Tibial nerve (tissue), 4 donors: ENCODE measurements at places on chromosomes 4 and X.

DNA sequence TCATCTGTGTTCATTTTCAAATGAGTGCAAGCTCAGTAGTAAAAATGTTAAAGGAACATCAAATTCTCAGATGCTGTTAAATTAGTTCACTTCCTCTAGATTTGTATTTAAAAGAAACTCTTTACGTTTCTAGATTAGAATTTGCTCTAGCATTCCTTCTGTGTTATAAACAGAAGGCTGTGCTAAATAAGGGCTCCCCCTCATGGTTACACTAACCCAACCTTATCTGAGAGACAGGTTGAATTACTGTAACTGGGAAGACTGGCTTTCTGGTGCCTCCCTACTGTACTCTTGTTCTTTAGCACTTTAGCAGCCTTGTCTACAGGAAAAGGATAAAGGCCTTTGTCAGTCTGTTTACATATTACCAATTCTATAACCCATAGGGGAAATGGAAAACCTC, 56.8 kb downstream of the RXFP1 start:
- no peak for DNase-seq

DNA sequence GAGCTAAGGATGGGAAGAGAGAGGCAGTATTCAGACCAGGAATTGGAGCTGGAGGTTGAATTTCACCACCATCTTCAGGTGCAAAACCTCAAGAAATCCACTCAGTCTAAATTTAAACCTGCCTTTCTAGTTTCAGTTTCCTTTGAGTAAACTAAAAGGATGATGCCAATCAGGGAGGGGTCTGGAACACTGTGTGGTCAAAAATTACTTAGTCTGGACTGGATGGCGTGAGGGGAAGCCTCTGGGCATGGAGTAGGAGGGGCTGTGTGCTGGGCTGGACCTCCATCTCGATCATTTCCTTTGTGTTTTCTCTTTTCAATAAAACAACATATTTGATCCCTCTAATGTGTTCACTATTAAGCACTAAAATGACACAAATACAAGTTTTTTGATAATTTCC, 120.1 kb downstream of the GC start:
- DNase-seq, result no peak

GRCh38 chr4:132297346-132297745, 851.7 kb upstream of the PCDH10 start:
- DNase-seq, result no peak

DNA sequence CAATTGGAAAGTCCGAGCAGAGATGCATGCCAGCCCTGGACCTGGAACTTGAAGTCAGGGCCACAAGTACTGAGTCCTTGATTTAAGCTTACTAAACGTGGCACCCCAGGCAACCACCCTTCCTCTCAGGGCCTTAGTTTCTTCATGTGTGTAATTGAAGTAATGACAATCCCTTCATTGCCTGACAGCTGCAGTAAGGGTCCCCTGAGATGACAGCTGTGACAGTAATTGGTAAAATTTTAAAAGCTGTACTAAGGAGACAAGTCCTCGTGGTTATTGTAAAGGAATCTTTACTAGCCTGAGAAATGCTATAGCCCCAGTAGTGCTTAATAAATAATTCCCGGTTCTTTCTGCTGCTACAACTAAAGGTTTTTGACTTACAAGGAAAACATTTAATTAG, 175.1 kb upstream of the RADX start:
- DNase-seq, result no peak

DNA sequence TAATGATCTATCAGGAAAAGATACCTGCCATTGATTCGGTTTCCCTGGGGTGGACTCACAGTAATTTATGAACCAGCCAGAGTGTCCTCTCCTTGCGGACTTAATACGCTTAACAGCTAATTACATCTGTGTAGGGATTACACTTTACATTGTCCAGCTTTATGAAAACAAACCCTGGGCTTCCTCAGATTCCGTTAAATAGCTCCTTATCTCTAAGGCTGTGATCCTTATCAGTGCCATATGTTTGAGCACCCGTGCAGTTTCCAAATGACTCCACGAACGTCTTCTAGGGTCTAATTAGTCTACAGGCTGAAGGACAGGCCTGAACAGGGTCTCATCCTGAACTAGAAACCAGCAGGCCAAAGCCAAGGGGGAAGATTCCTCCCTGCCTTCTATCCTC, 56.9 kb downstream of the KDR start:
- no peak for DNase-seq

GRCh38 chr4:93710847-93711430, 117.6 kb upstream of the ATOH1 start:
- no peak for DNase-seq

GRCh38 chr4:168877511-168878491, 132.3 kb downstream of the CBR4 start:
- DNase-seq, result peak; percentile 15

- DNase-seq, result no peak
These were observed 15.9 kb upstream of the CCNQ start for GRCh38 chrX:153614818-153615217.

DNA sequence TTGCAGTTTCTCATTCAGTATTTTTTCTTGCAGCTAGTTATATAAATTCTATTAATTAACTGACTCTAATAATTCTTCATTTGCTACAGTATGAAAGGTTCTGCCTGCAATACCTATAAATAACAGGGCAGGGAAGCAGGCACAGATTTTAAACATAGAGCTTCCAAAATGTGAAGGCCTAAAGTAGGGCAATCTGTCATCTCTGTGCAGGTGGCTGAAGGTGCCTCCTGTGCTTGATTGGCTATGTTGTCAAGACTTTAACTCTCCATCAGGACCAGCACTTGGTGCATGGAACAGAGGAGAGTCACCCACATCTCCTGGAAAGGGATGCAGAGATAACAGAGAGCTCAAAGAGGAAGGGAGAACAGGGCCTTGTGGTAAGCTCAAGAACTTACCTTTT, 75.2 kb upstream of the TSPAN5 start:
- no peak for DNase-seq

DNA sequence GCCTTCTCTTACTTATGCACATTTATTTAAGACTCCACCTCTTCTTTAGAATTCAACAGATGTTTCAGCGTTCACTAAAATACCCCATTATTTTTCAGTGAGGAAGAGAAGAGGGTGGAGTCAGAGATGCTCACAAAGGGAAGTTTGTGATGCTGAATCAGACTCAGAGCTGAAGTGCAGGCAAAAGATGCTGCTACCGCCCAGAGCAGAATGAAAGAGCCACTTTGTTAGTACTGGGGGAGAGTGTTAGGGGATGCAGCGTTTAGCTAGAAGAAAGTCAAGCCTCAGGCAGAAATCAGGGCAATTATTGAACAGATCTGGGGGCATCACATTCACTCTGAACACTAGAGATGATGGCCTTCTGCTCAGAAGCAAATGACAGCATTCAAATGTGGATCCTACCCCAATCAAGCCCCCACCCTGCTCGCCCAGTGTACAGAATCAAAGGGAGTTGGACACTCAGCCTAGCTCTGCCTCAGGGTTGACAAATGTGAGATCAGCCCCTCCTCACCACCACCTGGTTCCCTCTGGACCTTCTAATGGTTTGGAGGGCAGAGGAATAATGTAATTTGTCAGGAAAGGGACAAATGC, 138.3 kb downstream of the UNC5C start:
- no peak for DNase-seq

- DNase-seq, result peak; percentile 52
These were observed at the start of gene ADGRA3 for GRCh38 chr4:22515888-22516541. ADGRA3 (minus strand) TSS chr4:22516066; CDS start chr4:22515784, 282 bp downstream.
